Stimulated activated CD4-positive, alpha-beta T cell treated with anti-CD3 and anti-CD28 coated beads, Interleukin-4, amount 100 ng/mL, for 4 hours (primary cell): ENCODE measurements at places on chromosomes 6 and 20.

- no peak for DNase-seq
These were observed 80.3 kb downstream of the NDUFAF5 start for GRCh38 chr20:13865156-13865555.

- no peak for DNase-seq
These were observed 26.3 kb downstream of the MAPK14 start for GRCh38 chr6:36053878-36054277.

DNA sequence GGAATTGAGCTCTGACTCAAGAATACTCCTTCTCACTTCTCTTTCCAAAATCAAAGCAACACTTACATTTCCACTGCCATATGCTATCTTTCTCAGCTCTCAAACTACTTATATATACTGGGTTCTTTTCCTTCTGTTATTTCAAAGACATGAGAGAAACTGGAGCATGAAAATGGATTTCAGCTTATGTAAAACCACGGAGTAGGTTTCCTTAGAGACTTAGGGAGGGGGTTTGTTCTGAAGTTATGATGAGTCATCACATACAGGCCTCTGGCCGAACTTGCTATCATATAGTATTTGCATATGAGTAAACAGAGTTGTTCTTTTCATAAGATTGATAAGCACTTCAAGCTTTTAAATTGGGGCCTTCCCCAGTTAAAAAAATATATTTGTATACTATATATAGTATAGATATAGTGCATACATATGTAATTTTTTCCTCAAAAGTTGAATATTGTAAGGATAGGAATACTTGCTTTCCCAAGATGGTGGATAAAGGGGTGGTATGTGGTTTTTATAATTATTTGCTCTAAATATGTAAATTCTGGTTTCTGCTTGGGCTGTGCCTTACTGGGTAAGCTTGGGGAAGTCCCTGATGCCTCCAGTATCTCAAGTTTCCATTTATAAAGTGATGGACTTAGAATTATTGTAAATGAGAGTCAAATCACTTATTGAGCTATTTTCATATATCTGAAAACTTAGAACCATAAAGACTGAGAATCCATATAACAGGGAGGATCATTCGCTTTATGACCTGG, 273.9 kb downstream of the RFPL4B start:
- DNase-seq = no peak

DNA sequence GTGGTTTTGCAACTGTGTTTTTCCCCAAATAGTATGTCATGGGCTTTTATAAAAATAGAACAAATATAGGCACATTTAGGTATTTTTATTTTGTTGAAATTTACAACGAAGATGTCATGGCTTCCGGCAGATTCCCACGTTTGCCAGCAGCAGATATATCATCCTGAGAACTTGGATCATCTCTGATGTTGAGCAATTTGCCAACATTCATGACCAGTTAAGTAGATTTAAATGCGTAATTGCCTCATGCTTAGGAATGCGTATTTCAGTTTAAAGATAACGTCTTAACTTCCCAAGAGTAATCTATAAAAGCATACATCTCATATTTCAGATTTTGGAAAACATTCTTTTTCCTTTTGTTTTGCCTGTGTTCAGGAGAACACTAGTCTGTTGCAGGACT, 457.8 kb downstream of the QKI start:
- no peak for DNase-seq

- DNase-seq = no peak
These were observed 26.6 kb upstream of the TULP4 start for GRCh38 chr6:158285656-158286021.

- no peak for DNase-seq
These were observed 469 bp upstream of the XRN2 start for GRCh38 chr20:21302664-21303060.

GRCh38 chr20:59414936-59415623, 114.7 kb downstream of the EDN3 start:
- DNase-seq = no peak

- DNase-seq = no peak
These were observed 234.5 kb upstream of the ZNF217 start for GRCh38 chr20:53828088-53828681.

DNA sequence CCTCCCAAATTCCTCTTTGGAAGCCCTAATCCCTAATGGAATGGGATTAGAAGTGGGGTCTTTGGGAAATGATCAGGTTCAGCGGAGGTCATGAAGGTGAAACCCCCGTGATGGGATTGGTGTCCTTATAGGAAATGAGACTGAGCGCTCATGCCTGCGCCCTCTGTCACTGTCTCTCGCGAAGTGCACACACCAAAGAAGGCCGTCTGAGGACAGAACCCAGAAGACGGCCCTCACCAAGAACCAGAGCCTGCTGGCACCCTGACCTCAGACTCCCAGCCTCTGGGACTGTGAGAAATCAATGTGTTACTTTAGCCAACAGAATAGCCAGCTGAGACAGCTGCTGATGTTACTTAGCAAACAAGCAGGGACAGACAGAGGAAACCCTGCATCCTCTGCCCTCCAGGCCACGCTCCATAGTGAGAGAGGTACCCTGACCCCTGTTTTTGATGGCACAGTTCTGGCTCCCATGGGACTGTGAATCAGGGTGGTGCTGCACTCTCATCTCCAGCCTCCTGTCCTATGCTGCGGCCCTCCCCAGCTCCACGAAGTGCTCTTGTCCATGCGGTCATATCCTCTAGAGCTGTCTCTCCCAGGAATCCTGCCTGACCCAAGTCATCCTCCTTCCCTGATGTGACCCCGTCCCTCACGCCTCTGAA, 369.3 kb downstream of the ZFAND3 start:
- DNase-seq = no peak

- no peak for DNase-seq
These were observed 42.8 kb upstream of the PCMTD2 start for GRCh38 chr20:64212755-64213154.

- DNase-seq = no peak
These were observed 21.2 kb upstream of the ABT1 start for GRCh38 chr6:26575494-26575939.

DNA sequence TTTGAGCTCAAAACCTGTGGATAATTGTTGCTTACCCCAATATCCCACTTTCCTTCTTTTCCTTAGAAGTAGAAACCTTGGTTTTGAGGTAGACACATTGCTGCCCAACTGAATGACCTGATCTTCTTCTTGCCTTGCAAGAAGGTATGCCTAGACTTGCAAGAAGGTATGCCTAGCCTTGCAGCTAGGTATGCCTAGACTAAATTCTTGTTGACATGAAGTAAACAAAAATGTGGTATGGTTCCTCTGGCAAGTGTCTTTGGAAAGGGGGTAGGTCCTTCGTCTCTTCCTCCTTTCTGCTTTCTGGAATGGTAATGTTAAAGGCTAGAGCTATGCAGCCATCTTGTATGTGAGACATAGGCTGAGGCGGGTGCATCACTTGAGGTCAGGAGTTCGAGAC, 129.2 kb downstream of the GMPR start:
- no peak for DNase-seq

DNA sequence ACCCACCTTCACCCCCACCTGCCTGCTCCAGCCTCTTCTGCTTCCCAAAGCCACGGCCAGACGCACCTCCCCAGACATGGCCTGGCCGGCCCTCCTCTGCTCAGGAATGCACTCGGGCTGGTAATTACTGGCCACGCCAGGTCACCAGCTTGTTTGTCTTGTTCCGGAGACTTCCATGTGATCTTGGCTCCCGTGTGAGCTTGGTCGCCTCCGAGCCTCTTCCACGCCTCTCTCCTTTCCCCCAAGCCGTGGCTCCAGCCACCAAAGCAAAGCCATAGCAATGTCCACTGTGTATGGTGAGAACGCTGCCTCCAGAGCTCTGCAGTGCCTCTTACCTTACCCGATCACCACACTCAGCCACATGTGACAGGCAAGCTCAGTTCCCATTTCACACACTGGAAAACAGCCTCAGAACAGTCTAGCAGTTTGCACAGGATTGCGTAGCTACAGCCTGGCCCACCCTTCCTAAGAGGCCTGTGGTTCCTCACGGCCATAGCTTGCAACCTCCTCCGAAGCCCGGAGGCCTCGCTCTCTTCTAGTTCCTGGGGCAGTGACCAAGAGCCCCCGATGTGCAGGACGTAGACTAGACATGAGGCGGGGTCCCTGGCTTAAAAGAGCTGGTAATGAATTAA, 48.1 kb upstream of the AFDN start:
- no peak for DNase-seq

- no peak for DNase-seq
These were observed 115.9 kb downstream of the BMP7 start for GRCh38 chr20:57150559-57150958.

DNA sequence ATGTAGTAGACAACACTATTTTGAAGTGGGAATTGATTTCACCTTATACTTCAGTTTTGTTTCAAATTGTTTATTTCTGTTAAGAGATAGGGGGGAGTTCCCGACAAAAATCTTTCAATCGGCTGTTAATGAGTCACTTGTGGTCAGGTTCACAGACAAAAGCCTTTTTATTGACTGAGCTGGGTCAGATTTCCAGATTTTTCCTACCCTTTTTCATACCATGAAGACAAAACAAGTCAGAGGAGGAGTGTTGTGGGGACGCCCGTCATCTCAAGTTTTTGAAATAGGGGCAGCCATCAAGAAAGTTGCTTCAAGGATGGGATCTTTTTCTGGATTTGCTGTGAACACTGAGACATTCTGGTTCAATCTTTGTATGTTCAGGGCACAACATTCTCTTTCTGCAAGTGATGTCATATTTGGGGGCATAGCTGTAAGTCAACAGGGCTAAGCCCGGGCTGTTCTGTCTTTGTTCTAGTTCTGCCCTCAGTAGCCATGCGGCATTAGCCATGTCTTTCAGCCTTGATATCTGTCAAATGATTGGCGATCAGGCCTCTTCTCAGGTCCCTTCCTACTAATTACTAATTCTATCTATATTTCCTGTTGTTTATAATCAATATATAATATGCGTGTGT, 496.0 kb upstream of the MARCKS start:
- DNase-seq = no peak

DNA sequence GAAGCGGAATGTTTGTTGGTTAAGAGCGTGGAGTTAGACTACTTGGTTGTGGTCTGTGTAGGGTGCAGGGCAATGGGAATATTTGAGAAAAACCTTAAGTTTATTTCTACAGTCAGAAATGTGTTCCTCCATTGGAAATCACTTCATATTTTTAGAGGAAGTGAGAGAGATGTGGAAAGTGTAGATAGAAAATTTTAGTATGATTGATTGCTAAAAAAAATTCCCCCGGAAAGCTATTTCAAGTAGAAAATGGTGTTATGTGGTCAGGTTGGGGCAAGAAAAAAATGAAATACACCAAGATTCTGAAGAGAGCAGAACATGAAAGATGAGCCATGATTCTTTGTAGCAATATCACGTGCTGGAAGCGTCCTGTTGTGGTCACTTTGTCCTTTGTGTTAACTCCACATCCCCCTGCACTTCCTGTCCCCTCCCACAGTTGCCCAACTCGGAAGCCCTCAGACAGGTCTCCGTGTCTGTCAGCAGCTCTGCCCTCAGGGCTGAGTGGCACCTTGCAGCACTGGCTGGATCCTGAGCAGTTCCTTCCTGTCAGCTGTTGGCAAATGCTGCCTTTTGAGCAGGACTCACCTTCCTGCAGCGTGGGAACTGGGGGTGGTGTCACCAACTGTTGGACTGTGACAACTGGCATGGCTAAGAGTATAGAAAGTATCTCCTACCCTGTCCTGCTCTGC, 137.5 kb upstream of the SLC24A3 start:
- peak; percentile 4 for DNase-seq

- no peak for DNase-seq
These were observed 35.0 kb downstream of the MYLK4 start for GRCh38 chr6:2715737-2716136.

DNA sequence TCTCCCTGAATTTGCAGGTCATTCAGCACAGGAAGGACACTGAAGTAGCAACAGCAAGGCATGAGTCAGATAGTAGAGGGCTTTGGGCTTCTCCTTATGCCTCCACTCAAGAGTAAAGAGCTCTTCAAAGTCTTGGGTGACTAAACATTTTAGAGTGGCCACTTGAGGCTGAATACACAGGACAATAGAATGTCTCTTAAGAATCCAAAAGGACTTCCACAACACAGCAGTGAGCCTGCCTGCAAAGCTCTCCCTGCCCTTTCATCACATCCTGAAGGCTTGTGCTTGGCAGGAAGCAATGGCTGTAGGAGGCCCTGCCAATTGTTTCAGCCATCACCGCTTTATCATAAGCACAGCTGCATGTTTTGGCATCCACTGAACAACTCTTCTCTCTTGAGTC, 36.8 kb downstream of the FOXQ1 start:
- no peak for DNase-seq

GRCh38 chr20:45523821-45524220, 8.4 kb upstream of the SPINT3 start:
- no peak for DNase-seq

GRCh38 chr6:141833001-141833655, 299.6 kb upstream of the GJE1 start:
- no peak for DNase-seq

DNA sequence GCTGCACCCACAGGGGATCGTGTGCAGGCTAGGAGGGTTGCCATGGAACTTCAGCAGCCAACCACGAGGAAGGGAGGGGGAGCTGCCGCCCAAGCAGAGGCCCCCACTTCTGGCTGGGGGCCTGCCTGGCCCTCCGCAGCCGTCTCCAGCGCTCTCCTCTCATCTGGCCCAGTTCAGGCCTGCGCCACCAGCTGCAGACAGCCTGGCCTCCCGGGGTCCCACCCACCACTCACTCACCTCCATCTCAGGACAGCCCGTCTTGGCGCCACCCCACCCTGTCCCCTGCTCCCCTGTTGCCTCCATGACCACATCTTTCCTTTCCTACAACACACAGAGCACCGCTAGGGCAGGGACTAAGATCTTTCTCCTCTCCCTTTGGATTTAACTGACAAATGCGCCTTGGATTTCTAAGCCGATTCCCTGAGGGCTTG, 98.7 kb downstream of the ANKRD60 start:
- no peak for DNase-seq
